MM.1S (cell line): ENCODE measurements at places on chromosomes 5 and 9.

DNA sequence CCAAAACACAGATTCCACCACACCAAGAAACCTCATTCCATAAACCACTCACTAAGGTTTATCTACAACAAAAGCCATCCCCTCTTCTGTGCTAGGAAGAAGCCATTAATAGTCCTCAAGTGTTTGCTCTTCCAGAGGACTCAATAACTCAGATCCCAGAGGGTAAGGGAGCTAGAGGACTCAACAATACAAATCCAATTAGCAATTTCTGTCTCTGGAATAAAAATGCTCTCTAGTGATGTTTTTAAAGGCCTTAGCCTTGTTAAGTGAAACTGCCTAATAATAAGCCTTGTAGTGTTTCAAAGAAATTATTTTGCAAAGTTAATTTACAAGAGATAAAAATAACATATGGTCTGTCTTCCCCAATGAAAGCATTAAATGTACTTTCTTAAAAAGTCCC, 942.4 kb downstream of the CDH12 start:
- no peak for DNase-seq

GRCh38 chr9:113948891-113949570, 72.9 kb downstream of the ZNF618 start:
- DNase-seq, result no peak

DNA sequence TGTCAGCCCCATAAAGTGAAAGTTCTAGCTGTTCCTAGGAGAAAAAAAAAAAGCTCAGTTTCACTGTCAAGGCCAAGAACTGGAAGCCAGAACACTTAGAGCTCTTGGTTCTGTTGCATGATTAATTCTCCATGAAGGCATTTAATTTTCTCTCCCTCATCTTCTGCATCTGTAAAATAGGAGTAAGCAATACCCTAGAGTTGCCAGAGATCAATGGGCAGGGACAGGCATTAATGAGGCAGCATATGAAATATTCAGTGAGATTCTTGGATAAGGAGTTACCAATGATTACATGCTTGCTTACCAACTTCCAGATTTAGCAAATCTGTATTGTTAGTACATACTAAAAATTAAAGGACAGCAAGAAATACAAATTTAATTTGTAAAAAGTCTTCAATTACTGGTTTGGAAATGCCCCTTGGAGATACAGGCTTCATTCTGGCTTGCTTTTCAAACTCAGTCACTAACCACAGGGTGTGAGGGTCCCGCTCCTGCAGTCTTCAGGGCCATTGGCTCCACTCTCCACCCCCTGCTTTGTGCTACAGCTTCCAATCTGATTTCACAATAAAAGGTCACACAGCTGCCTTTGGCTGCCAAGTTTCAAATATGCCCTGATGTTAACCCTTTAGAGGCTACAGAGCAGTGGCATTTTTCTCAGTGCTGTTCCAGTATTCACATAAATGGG, 624.6 kb downstream of the BNC2 start:
- no peak for DNase-seq

- no peak for DNase-seq
These were observed 13.7 kb upstream of the FAM120AOS start for GRCh38 chr9:93467062-93467416.

DNA sequence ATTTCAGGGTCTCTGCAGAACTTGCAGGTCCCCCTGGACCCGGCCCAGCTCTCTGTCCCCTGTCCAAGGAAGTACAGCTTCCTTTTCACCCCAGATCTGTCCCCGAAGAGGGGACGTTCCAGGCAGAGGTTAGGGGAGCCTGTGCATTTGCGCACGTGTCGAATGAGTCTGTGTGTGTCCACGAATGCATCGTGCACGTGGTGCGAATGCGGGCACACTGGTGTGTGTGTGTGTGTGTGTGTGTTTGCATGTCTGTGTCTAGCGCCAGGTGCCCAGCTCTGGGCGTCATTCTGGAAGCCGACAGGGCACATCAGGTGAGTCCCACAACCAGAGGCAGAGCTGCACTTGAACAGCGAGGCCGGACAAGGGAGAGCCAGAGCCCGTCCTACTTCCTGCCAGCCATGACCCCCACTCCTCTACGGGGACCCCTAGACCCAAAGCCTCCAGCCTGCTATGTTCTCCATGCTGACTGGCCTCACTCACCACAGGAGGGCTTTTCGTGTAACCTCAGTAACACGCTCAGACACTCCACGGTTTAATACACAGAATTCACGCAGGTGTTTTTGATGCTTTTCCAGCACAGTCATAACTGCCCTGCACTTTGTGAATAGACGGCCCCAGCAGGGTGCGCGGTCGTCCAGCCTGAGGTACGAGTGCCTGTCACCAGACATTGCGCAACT, 41.3 kb upstream of the CACNA1B start:
- no peak for DNase-seq

- no peak for DNase-seq
These were observed 188.7 kb downstream of the HSPA4 start for GRCh38 chr5:133240425-133241091.
